ENCODE measurements at places on chromosomes 11 and 22. TPM values are rescaled to one million over a fixed set of nuclear protein-coding genes. Genes with fewer than 3 reads are reported as not detected.

DNA sequence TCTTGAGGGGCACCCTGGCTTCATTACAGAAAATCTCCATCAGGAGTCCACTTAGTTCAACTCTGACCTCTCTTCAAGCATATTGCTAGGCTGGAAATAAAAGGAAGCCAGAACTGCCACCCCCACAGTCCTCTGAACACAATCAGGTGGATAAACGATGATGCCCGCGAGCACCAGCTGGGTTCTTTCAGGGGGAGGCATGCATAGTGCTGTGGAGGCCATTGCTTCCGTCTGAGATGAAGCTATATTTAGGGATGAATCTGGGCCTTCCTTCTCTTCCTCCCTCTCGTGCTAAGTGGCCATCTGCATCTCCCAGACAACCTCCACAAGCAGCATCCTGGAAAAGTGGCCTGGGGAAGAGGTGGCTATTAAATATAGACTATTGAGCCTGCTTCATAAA, 3.9 kb upstream of the MICAL2 start:
- DNase-seq: no peak

GRCh38 chr11:74257959-74258553, 53.4 kb downstream of the P4HA3 start:
- no peak for DNase-seq

GRCh38 chr22:36729321-36729720, 25.8 kb upstream of the CACNG2 start:
- DNase-seq: no peak

- DNase-seq: no peak
Observed at GRCh38 chr22:27903805-27904473, 15.1 kb downstream of the PITPNB start.

ART1 gene
- total RNA-seq: not detected

DNA sequence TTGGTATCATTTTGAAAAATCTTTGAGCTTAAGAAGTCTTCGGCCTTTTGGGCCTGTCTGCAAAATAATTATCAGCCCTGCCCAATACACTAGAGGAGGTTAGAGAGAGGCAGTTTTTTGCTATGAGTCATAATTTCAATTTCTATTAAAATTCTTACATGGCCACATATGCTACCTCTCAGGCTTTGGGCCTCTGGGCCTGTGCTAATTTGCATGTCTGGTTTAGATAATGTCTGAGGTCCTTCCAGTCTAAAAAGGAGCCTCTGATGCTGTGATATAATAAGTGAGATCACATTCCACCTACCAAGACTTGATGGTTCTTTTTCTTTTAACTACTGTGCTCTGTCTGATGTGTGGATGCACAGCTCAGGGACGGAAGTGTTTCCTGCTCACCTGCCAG, 70.8 kb downstream of the KCNJ1 start:
- DNase-seq: no peak

- DNase-seq: no peak
Observed at GRCh38 chr11:112719736-112720525, 241.3 kb upstream of the NCAM1 start.

DNA sequence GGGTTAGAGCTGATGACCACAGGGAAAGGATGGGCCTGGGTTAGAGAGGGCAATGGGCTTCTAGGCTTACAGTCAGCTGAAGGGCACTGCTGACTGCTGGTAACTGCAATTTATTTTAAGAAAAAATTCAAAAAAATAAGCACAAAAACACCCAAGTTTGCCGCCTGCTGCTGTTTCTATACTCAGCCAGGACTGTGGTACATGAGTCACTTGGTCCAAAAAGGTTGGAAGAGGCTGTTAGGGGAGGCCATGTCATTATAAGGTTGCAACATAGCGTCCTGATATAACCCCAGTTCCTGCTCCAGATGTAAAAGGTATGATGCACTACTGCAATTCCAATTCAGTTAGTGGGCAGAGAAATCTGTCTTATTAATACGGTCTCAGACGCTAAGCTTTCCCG, 98.9 kb downstream of the ETS1 start:
- DNase-seq: no peak

SLC22A8 gene
- not detected for total RNA-seq

RANBP1 gene
- 47.0 TPM for total RNA-seq

RTN4R gene
- total RNA-seq: 10.9 TPM

RBMXL2 gene
- not detected for total RNA-seq

ACRV1 gene
- not detected for total RNA-seq

DNA sequence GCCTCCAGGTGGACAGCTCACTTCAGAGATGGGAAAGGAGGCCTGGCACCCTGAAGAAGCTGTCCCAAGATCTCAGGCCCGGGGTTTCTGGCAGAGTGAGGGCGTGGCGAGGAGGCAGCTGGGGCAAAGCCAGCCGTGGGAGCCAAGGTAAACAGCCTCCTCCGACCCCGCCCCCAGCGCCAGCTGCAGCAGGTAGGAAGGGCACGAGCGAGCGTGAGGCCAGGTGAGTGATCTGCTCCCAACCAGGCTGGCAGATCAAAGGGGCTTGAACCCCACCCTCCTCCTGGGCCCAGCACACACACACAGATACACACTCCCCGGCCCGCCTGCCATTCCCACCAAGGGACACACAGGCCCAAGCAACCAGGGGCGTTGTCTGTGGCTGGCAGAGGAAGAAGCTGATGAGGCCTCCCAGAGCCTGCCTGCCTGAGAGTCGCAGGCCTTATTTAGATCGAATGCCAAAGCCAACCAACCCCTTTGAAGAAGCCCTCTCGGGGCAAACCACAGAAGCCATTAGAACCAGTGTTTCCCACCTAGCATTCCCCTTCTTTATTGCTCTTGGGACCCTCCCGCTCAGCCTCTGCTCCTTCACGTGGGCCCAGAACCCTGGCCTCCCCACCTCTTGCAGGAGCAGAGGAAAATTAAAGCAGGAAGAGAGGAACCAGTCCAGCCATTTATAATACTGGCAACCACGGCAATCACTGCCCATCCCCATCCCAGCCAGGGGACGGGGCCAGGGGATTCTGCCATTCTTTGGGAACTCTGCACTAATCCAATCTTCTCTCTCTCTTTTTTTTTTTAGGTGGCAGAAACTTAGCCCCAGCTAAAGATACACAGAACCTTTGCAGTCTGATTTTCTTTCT, 5.0 kb downstream of the PDGFB start:
- DNase-seq: peak; percentile 79
